ENCODE measurements at places on chromosomes 5 and 9. TPM values are rescaled to one million over a fixed set of nuclear protein-coding genes. Genes with fewer than 3 reads are reported as not detected.

- DNase-seq: peak; percentile 48
Measured at GRCh38 chr5:10486511-10487344, 45.0 kb downstream of the ROPN1L start.

DNA sequence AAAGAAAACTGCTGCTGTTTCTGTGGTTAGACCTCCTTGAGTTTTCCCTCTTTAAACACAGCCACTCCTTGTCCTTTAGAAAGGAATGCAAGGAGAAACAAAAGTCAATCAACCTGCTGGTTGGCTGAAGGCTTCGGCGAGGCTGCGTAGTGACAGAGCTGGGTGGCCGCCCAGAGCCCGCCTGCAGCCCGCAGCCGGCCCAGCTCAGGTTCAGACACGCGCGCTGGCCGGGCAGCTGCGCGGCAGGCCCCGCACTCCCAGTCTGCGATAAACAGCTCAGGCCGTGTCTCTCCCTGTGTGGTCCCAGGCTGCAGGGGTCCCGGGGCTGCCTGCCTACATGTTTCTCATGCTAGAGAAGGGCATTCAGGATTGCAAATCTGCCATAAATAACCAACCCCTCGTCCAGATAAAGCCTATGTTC, 115.4 kb downstream of the HSD17B3 start:
- DNase-seq: peak; percentile 78

Gene NOXA1
- total RNA-seq: 1.8 TPM

DNA sequence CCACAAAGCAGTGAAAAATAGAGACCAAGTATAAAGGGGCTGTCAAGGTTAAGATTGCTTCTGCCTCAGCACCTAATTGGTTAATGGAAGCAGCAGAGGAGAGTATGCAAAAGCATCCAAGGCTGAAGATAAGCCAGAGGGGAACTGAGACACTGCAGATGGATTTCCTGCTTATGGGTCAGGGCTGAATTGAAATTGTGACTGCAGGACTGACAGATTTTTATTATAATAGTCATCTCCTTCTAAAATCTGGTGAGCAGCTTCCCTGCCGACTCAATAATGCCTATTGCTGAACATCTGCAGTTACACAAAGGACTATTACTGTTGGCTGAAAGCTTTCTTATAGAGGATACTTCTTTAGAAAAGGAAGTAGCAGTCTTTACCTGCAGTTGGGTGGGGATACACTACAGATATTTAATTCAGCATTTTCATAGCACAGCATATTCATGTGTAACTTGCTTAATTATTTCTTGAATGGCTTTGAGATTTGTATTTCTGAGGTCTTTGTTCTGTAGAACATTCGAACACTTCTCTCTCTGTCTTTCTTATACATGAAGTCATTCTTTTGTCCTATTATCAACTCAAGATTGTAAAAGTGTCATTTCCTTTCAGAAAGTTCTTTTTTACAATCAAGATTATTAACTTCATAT, 363.0 kb upstream of the RIOK2 start:
- no peak for DNase-seq

Gene PCDHB14
- 1.5 TPM for total RNA-seq

Gene SMIM3
- total RNA-seq: 42.0 TPM

- DNase-seq: no peak
Measured at GRCh38 chr5:51479840-51480239, 96.6 kb downstream of the ISL1 start.

Gene INSYN2B
- total RNA-seq: not detected

DNA sequence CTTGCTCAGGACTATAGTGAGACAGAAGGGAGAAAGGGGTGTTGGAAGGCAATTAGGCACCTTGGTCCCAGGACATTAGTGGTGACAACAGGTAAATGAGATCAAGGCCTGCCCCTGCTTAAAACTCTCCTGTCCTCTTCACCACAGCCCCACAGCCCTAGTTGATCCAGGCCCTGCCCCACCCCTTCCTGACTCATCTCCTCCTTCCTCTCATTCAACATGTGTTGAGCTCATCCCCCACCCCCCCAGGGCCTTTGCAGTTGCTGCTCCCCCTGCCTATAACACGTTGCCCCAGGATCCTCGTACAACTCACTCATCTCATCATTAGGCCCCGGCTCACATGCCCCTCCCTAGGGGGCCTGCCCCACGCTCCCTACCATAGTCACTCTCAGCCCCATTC, 66.8 kb downstream of the TSPAN17 start:
- no peak for DNase-seq

GRCh38 chr5:139395844-139396640, 1.1 kb upstream of the PROB1 start:
- DNase-seq: no peak

GRCh38 chr9:134863306-134863902, 17.2 kb upstream of the FCN2 start:
- DNase-seq: peak; percentile 7

DNA sequence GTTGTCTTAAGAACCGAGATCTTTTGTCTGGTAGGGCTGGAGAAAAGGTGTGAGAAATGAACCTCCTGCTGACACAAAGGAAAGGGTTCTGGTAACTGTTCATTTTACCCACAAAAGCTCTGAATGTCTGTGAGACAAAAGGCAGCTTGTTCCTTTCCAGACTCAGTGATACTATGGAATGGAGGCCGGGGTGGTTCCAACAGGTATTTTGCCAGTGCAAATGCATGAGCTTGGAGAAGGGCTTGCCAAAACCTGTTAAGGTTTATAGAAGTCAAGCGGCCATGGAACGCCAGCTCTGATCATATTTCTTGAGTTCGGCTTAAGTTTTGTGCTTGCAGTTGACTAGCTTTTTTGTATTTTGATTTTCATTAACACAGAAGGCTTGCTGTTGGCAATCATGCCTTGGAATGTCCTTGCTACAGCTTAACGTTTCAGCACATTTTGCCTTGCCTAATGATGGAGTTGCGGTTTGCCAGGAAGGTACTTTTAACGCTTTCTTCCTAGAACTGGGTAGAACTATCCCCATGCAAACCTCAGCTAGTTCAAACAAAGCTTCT, 328.6 kb downstream of the PIK3R1 start:
- no peak for DNase-seq

Gene MEGF9
- total RNA-seq: 0.94 TPM

- DNase-seq: no peak
Measured at GRCh38 chr5:25646421-25647341, 1001.9 kb upstream of the CDH10 start.

Gene SLC4A9
- not detected for total RNA-seq

GRCh38 chr5:94632024-94632423, 13.6 kb downstream of the SLF1 start:
- DNase-seq: no peak

Gene DND1
- 2.3 TPM for total RNA-seq

Gene PALM2AKAP2
- 4.0 TPM for total RNA-seq

- no peak for DNase-seq
Measured at GRCh38 chr9:1086517-1086916, 36.4 kb downstream of the DMRT2 start.

DNA sequence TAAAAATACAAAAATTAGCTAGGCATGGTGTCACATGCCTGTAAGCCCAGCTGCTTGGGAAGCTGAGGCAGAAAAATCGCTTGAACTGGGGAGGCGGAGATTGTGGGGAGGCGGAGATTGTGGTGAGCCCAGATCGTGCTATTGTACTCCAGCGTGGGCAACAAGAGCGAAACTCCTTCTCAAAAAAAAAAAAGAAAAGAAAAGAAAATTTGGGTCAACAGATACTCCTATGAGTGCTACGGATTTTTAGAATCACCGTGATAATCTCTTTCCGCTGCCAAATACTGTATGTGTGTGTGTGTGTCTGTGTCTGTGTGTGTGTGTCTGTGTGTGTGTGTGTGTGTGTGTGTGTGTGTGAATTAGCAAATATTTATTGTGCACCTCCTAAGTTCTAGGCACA, 64.4 kb downstream of the ARRDC3 start:
- no peak for DNase-seq

DNA sequence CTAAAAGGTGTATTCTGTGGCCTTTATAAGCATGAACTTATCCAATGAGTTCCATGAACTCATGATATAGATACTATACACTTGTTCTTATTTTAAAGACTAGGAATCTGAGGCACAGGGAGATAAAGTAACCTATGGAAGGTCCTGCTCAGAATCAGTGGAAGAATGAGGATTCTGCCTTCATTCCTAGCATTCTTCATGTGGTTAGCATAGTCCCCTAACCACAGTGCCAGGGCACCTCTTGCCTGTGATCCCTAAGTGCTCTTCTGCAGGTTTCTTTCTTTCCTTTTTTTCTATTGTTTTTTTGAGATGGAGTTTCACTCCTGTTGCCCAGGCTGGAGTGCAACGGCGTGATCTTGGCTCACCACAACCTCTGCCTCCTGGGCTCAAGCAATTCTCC, 174.1 kb downstream of the C9orf152 start:
- no peak for DNase-seq
